Right lung (tissue), 10 donors: ENCODE measurements at places on chromosomes 12 and 14. TPM values are rescaled to one million over a fixed set of nuclear protein-coding genes. Genes with fewer than 3 reads are reported as not detected.

Gene FSCB
- 0.07 TPM for polyA plus RNA-seq

DNA sequence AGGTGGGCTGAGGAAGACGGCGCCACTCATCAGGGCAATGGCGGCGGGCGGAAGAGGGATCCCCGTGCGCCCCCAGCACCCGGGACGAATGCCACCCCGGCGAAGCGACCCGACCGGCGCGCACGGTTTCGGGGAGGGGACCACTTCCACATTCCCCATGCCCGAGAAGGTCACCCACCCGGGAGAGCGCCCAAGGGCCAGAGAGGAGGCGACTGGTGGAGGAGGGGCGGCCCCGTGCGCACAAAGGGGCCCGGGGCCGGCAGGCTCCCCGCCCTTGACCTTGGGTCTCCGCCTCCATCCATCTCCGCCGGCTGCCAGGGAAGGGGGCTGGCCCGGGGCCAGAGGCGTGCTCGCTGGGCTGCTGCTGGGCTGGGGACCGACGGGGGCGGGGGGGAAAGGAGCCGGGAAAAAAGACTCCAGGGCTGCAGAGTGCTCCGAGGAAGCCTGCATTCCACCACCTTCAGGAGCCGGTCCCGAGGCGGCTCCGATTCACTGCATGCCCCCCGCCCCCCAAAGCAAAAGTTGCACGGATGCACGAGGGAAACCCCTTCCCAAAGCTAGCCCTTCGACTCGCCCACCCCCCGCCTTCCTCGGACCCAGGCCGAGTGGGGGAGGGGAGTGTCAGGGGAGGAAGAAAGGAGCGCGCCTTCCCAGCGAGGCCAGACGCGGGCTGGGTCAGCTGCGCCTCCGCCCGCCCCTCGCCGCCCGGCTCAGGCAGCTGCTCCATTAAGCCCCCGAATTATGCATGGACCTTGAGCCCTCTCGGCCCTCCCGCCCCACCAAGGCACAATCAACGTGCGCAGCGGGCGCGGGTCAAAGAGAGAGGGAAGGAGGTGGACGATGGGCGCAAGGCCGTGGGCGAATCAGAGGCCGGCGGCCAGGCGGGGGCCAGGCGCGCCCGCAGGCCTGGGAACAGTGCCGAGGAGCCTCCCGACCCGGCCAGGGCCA, 26.2 kb downstream of the BCL11B start:
- DNase-seq, result no peak

DNA sequence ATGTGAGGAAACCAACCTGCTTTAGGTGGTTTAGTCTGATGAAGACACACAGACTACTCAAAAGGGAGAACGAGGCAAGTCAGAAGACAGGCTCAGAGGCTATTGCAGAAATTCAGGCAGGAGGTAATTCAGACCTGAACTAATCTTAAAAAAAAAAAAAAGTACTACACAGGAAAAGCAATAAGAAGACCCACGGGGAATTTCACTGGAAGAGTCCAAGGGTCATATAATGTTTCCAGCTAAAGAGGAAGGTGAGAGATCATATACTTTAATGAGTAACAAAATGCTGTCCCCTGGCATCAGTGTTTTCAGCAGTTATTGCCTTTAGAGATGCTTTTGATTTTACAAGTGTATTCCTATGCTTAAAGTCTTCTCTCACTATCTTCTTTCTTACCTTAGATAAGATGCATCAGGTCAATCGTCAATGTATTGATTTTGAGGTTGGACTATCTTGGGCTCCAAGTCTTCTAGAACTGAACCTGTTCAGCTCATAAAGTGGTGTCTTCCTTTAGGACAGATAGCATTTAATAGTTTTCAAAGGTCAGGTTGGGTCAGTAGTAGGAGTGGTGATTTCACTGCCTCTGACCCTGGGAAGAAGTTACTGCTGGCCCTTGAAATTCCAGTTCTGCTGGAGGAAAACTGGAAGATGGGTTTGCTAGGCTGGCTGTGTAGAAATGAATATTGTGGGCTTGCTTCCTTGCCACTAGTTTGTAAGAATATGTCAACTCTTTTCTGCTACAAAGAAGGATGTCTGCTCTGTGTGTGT, 60.0 kb downstream of the FAR2 start:
- DNase-seq, result no peak

Gene AQP6
- polyA plus RNA-seq, result 0.29 TPM

DNA sequence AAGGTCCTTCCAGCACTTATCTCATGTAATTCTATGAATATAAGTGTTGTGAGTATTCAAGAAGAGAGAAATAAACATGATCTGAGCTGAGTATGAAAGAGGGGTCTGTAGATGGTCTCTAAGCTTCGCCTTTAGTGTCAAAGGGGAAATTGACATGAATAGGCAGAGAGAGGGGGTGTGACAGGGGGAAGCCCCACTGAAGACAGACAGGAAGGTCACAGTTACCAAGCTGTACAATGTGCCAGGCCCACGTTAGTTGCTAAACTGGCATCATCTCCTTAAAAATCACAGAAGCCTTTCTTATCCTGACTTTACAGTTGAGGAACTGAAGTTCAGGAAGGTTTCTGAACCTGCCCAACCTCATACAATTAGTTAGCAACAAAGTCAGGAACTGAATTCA, 7.6 kb downstream of the ARHGEF40 start:
- no peak for DNase-seq

DNA sequence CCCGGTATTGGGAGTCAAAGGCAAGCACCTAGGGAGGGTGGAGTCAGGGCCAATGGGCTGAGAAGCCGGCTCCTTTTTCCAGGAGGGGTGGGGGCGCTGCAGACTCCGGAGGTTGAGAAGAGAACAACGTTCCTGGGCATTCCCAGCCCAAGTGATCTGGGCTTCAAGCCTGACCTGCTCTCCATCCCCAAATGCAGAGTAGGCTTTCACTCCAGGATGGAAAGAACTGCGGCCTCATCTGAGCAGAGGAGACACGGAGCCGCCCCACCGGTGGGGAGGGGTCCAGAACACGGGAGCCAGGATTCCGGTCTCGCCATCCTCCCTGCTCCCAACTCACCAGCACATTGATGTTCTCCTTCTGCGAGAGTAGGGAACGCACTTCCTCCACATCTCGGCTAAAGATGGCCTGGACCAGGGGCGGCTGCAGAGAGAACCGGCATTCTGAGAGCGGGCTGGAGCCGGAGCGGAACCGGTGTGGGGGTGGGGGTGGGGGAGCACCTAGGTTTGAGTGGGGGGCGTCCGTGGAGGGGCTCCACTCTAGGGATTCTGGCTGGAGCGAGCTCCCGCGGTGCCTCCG, 605 bp downstream of the ANKRD52 start:
- DNase-seq, result no peak

DNA sequence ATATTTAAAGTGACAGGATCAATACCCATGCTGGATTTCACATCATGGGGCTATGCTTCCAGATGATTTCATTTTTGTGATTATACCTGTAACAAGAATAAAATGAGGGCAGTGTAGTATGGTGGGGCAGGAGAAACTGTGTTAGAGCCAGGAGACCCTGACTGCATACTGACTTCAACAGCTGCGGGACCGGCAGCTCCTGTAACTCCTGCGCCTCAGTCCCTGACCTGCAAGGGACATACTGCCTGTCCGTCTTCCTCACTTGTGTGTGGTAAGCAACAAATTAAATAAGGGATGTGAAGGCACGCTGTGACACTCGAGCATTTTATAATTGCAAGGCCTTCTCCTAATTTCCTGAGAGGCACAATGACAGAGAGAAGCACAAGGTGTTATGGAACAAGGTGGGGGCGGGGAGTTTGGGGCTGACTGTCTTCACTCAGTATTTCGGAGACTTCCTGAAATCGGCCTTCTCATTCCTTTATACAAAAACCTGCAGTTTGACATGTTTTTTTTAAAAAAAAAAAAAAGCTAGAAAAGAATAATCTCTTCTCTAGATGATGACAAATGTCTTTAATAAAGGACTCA, 164.2 kb downstream of the TTC7B start:
- DNase-seq, result no peak

DNA sequence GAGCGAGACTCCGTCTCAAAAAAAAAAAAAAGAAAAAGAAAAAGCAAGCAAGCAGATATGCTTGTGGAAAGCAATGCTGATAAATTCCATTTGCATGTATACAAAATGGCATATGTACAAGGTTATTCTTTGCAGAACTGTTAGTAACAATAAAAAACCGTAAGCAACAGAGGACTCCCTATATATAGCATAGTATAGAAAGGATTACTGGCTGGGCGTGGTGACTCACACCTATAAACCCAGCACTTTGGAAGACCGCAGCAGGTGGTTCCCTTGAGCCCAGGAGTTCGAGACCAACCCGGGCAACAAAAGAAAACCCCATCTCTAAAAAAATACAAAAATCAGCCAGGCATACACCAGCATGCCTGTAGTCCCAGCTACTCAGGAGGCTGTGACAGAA, 13.5 kb downstream of the GCN1 start:
- DNase-seq, result no peak

Gene PDE3A
- 7.3 TPM for polyA plus RNA-seq

Gene P2RX2
- polyA plus RNA-seq, result 10.8 TPM

GRCh38 chr12:15769586-15769985, 19.6 kb downstream of the EPS8 start:
- DNase-seq, result no peak

GRCh38 chr12:63989301-63989845, 144.9 kb downstream of the SRGAP1 start:
- DNase-seq, result no peak

Gene TCL1B
- not detected for polyA plus RNA-seq

- DNase-seq, result no peak
Measured at GRCh38 chr12:122079033-122079531, 526 bp downstream of the MLXIP start.

GRCh38 chr12:109290061-109290460, 19.0 kb downstream of the FOXN4 start:
- no peak for DNase-seq

GRCh38 chr12:127165567-127166392, 1101.2 kb upstream of the TMEM132C start:
- DNase-seq, result peak; percentile 65

GRCh38 chr12:116590561-116590960, 31.4 kb downstream of the MAP1LC3B2 start:
- DNase-seq, result no peak

- no peak for DNase-seq
Measured at GRCh38 chr12:83161456-83161855, 474.8 kb downstream of the TMTC2 start.

DNA sequence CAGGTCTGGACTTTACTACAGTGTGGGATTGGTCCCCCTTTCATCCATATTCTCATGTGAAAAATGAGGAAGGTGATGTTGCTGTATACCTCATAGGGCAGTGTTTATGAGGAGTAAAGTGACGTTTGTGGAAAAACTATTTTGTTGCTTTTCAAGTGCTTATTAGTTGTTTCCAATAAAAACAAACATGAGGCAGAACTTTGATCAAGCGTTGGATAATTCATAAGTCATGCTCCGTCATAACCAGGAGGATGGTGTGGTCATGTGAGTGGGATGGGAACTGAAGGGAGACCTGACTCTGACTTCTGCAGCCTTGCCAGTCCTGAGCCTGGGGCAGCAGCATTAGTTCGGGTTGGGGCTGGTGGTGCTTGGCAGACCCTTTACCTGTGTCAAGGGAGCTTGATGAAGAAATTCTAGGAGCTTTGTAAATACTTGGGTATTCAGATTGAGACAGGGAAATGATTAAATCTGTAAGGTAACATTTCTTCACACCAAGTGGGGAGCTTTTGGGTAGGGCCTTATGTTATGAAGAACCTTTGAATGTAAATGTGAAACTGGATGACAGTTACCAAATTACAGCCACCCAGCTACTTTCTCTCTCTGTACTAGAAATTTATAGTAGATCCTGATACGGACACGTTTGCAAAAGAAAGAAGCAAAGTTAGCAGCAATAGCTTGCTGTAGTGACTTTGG, 462.4 kb upstream of the RGS6 start:
- DNase-seq, result no peak

- DNase-seq, result no peak
Measured at GRCh38 chr14:22039938-22040780, 366.5 kb upstream of the OR4E1 start.

Gene SERPINA6
- polyA plus RNA-seq, result 1.4 TPM

DNA sequence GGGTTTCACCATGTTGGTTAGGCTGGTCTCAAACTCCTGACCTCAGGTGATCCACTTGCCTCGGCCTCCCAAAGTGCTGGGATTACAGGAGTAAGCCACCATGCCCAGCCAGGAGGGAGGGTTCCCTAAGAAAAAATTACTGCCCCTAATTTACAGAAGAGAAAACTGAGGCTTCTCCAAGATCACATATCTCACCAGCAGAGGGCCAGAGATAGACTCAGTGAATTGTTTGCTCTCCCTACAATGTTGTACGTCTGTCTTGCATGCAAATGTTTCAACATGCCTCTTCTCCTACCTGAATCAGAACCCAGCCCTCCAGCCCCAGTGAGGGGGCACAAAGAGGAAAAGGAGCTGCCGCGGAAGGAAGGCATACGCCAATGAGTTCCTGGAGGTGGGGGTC, 48.3 kb upstream of the TMEM263 start:
- DNase-seq, result no peak

- DNase-seq, result no peak
Measured at GRCh38 chr12:2739069-2739468, 55.7 kb upstream of the FKBP4 start.

GRCh38 chr12:12612358-12612757, 682 bp downstream of the CREBL2 start:
- DNase-seq, result no peak

GRCh38 chr12:78470354-78471195, 394.0 kb upstream of the SYT1 start:
- no peak for DNase-seq

GRCh38 chr12:114944736-114945135, 260.8 kb upstream of the TBX3 start:
- no peak for DNase-seq

DNA sequence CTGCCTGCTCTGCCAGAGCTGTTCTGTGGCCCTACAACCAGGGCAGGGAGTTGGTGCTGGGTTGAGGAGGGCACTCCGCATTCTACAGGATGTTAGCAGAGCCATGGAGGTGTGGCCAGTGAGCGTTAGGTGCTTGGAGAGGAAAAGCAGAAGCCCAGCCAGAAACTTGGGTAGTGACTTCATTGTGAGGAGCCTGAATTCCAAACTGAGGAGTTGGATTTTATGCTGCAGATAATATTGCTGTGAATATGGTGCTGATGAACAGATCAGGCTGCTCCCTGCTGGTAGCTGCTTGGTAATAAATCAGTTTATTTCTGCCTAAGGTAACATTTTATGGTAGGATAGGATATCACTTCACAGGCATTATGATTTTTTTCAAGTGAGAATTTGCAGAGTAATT, 7.1 kb upstream of the CCDC175 start:
- no peak for DNase-seq
